ENCODE measurements at places on chromosomes 6 and 20. TPM values are rescaled to one million over a fixed set of nuclear protein-coding genes. Genes with fewer than 3 reads are reported as not detected.

GRCh38 chr20:9442858-9443257 is 71.5 kb upstream of the LAMP5 start:
- H3K27me3 ChIP-seq, result no peaks in the 10 kb centered on the region
- H3K4me3 ChIP-seq, result no peak overlapping the region
- no peaks in the 10 kb centered on the region for H3K36me3 ChIP-seq

GRCh38 chr20:48198929-48199451 is 413.7 kb upstream of the SULF2 start:
- H3K4me1 ChIP-seq, result no peaks in the 10 kb centered on the region
- no peak overlapping the region for H3K4me3 ChIP-seq
- H3K27me3 ChIP-seq, result peaks cover 6% of the 10 kb centered on the region
- H3K36me3 ChIP-seq, result no peaks in the 10 kb centered on the region
- no peak for DNase-seq
- H3K27ac ChIP-seq, result no peak overlapping the region

DNA sequence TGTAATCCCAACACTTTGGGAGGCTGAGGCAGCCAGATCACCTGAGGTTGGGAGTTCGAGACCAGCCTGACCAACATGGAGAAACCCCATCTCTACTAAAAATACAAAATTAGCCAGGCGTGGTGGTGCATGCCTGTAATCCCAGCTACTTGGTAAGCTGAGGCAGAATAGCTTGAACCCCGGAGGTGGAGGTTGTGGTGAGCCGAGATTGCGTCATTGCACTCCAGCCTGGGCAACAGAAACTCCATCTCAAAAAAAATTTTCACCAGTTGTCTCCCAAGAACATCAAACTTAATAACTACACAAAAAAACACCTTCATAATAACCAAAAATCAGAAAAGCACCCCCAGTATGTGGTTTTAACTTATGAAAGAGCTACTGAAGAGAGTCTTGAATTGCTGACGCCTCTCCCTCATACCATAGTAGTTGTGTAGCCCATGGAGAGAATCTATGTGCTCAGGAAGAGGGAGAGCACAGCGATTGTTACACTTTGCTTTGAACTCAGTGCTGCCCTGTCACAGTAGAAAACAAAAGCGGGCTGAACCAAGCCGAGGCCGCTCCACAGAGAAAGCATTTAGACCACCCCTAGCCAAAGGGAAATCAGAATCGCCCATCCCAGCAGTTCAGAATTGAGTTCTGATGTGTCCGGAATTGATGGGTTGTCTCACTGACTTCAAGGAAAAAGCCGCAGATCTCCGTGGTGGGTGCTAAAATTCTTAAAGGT is 42.0 kb upstream of the GMPR start:
- no peak overlapping the region for H3K4me3 ChIP-seq
- no peak for DNase-seq
- no peak overlapping the region for H3K27ac ChIP-seq
- H3K36me3 ChIP-seq, result no peaks in the 10 kb centered on the region
- H3K27me3 ChIP-seq, result peaks cover 17% of the 10 kb centered on the region

- peaks cover 20% of the 10 kb centered on the region for H3K27me3 ChIP-seq
- no peak overlapping the region for H3K27ac ChIP-seq
- no peaks in the 10 kb centered on the region for H3K4me1 ChIP-seq
- DNase-seq, result no peak
- H3K36me3 ChIP-seq, result no peaks in the 10 kb centered on the region
These were observed 136.0 kb upstream of the AHI1 start for GRCh38 chr6:135633573-135633972.

DNA sequence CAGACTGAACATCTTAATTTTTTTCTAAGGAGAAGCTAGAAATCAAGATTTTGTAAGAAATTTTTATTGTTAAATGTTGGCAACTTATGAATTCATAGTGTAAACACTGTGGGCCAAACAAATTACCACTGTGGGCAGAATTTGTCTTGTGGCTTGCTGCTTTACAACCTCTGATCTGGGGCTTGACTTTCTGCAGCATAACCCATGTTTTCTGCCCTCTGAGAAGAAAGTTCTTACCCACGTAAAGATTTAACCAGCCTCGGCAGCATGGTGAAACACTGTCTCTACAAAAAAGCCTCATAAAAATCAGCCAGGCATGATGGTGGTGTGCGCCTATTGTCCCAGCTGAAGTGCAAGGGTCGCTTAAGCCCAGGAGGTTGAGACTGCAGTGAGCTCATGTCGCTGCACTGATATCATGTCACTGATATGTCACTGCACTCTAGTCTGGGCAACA is 12.9 kb downstream of the ITCH start:
- H3K27me3 ChIP-seq, result no peaks in the 10 kb centered on the region
- no peak overlapping the region for H3K27ac ChIP-seq
- H3K4me1 ChIP-seq, result peaks cover 28% of the 10 kb centered on the region
- no peaks in the 10 kb centered on the region for H3K36me3 ChIP-seq
- no peak for DNase-seq

DNA sequence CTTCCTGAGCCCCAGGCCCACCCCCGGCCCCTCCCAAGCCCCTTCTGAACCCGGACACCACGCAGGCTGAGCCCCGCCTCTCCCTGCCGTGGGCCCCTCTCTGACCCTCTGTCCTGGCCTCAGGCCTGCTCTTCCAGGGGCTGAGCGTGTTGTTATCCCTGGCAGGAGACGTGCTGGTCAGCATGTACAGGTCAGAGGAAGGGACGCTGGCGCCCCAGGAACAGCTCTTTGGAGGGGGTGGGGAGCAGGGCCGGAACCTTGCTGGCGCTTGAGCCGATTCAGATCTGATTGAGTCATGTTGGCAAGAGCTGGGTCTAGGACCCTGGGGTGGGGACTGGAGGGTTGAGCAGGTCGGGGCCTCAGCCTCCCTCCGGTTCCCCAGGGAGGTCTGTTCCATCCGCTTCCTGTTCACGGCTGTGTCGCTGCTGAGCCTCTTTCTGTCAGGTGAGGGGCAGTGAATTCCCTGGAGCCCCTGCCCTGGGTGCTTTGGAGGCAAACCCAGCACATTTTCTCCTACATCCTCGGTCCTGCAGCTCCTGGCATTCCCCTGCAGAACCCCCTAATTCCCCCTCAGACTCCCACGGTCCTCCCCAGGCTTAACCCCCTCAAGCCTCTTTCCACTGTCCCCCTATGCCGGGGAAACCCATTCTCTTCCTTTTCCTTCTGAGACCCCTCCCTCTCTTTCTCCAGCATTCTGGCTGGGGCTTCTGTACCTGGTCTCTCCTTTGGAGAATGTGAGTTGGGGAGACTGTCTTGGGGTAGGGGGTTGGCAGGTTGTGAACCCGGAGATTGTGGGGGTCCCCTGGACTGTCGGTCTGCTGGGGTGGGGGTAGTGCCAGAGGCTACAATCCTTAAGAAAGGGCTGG is 2.0 kb downstream of the SPAG4 start:
- H3K27me3 ChIP-seq, result no peaks in the 10 kb centered on the region
- H3K36me3 ChIP-seq, result no peaks in the 10 kb centered on the region
- peaks cover 34% of the 10 kb centered on the region for H3K4me1 ChIP-seq
- no peak for DNase-seq
- peak overlapping the region; percentile 88 for H3K4me3 ChIP-seq

DNA sequence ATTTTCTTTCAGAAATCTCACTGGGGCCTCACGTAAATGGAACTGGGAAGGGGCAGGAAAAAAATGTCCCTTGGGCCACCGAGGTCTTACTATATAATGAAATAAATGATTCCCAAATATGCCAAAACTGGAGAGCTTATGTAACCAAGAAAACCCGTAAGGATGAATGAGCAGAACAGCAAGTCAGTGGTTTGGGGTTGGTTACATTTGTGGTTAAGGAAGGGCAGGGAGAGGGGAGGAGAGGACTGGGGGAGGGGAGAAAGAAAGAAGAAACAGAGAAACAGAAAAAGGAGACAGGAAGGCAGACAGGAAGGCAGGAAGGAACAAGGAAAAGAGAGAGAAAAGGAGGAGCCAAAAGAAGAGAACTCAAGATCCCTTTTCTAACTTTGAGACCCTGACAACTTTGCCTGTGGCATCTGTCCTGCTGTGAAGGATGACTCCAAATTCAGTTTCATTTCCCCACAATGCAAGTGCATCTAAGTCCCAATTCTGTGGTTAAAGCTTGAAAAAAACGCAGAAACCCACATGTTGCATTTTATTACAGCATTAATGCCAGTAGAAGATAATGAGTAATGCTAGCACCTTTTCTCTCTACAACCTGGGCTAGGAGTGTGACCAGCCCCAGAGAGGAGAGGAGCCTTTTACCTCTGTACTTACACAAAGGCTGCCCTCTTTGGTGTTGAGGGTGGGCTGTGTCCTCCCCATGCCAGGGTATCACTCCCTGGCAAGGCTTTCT is 10.8 kb upstream of the ARMC2 start:
- peaks cover 49% of the 10 kb centered on the region for H3K4me1 ChIP-seq
- peak overlapping the region; percentile 66 for H3K4me3 ChIP-seq
- H3K36me3 ChIP-seq, result no peaks in the 10 kb centered on the region
- DNase-seq, result no peak
- H3K27me3 ChIP-seq, result no peaks in the 10 kb centered on the region
- peak overlapping the region; percentile 15 for H3K27ac ChIP-seq

The PLN gene
- total RNA-seq, result not detected

The CCR6 gene
- not detected for total RNA-seq

The HTR1E gene
- total RNA-seq, result not detected

The TDRD6 gene
- total RNA-seq, result not detected

All from natural killer cell treated with Interleukin-12 subunit alpha and Interleukin-12 subunit beta and Interleukin-15 and Interleukin-18, amount 100 ng/mL, for 72 hours (primary cell).